Stimulated activated CD4-positive, alpha-beta T cell treated with anti-CD3 and anti-CD28 coated beads, TNF-alpha, amount 100 ng/mL, for 1 hour (primary cell): ENCODE measurements at places on chromosomes 5 and 9.

DNA sequence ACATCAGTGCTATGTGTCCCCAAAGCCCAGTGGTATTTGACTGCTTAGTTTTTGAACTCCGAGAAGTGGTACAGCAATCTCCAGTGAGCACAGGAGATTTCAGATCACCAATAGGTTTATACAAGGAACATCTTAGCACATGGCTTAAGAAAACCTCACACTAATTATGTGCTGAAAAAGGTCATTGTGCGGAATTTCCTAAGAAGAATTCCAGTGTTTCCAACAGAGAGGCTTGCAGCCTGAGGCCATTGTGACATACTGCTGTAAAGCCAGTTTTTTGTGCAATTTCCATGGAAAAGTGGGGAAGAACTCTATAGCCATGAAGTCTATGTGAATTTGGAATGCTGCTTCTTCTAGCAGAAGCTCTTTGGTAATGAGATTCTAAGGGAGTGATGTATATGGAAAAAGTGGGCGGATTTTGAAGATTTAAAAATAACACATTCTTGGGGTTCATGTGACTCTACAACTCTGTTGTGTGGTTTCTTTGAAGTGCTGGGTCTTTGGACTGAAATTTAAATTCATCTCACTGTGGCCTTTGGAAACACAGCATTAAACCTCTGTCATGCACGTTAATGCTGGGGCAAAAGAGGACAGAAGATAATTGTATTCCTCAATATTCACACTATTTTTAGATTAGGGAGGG, 110.5 kb upstream of the CD180 start:
- DNase-seq = no peak

- no peak for DNase-seq
Observed at GRCh38 chr5:10680876-10681481, 80.1 kb downstream of the DAP start.

GRCh38 chr5:61306531-61307131, 25.4 kb upstream of the ZSWIM6 start:
- DNase-seq = no peak

DNA sequence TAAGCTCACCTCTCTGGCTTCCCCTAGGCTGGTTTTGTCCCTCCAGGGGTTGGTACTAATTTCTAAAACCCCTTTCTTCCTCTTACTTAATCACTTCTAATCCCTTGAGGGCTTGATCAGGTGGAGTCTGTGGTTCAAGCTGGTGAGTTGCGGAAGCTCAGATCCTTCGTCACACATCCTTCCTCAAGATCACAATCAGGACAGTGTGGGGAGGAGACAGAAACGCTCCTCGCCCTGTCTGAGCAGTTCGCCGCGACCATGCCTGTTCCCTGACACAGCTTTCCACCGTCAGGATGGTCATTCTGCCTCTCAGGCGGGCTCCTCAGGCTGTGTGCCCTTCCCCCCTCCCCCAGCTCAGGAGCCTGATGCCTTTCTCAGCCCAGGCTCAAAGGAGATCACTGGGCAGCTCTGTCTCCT, 24.3 kb downstream of the CPLX2 start:
- DNase-seq = no peak

GRCh38 chr5:55699041-55699688, 13.0 kb downstream of the SLC38A9 start:
- no peak for DNase-seq

DNA sequence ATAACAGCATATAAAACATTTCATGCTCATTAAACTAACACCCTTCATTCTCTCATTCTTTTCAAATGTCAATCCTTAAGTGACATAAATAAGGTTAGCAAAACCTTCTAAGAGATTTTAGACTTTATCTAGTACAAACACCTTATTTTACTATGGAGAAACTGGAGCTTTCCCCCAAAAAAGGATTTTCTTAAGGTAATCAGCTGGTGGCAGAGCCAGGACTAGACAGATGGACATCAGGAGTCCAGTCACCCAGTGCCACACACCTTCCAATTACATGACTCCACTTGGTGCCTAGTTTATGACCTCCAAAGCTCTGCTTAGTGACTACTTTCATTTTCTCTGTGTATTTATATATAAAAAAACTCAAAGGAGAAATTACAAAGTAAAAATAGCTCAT, 70.2 kb downstream of the HTR4 start:
- no peak for DNase-seq
